ENCODE measurements at places on chromosomes 4 and X.
A peak's percentile ranks its signal among the peaks of the same experiment; 100 is the strongest.

DNA sequence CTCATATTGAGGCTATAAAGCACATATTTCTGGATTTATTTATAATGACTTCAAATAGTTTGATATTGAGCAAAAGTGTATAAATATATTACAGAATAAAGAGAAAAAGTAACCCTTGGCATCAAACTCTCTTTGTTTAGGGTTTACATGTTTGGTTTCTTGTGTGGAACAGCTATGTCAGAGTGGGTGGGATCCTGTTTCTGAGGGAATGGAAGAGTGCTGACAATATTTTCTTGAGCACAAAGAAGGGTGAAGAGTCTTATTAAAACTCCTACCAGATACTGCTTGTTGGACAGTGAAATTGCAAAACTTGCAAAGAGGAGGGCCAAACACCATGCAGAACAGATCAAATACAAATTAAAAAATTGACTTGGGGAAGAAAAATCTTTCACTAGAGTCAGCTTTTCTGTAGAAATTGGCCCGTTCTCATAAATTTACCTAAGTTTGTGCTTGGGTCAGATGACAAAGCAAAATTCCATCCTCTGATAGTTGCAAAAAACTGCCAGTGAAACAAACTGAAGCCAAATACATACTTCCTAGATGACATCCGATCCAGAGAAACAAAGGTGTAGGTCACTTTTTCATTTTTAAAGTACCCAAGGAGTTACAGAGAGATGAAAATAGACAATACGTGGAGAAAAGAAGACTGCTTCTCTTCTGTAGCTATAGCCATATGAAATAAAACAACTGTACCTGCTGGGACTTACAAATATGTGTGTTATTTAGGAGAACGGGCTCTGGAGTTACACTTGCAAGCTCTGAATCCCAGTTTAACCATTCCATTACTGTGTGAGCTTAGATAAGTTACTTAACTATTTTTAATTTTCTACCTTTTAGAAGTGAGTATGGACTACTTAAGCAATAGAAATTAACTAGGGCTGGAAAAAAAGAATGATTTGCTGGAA is 133.3 kb downstream of the MAML3 start:
- DNase-seq: no peak

- DNase-seq: no peak
These were observed 13.1 kb downstream of the ATP2B3 start for GRCh38 chrX:153530411-153531129.

DNA sequence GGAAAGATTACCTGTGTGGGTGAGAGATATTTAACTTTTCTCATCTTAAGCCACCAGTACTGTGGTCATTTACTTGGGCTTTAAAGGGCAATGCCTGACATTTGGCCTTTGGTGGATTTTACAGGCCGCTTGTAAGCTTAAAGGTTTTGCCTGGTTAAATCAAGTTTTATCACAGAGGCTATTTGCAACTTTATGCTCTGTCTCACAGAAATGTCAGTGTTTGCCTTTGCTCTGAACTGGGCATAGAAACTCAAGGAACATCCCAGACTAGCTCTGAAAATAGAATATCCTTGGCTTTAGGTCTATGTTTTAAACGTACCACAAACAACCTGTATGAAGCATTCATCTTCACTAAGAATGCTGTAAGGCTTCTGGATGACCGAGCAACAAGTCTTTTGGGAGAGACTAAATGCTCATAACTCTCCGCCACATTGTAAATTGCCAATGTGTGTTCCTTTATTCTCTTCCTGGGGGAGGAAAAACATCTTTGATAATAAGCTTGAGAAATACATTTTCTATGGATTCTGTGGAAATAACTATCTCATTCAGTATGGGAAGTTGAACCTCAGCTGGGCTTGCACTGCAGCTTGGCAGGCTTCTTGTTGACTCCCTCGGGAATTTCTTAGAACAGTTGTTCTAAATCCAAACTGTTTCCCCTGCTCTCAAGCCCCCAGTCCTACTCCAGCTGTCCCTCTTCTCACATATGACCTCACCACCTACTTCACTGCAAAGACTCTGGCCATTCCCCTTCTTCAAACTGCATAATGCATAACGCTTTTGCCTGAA is 105.8 kb upstream of the WDR44 start:
- no peak for DNase-seq

- DNase-seq: peak; percentile 27
These were observed at the start of gene RAI2 for GRCh38 chrX:17860811-17861488. Gene RAI2 (minus strand): TSS chrX:17861298. CDS start chrX:17802010, 59,288 bp downstream.

DNA sequence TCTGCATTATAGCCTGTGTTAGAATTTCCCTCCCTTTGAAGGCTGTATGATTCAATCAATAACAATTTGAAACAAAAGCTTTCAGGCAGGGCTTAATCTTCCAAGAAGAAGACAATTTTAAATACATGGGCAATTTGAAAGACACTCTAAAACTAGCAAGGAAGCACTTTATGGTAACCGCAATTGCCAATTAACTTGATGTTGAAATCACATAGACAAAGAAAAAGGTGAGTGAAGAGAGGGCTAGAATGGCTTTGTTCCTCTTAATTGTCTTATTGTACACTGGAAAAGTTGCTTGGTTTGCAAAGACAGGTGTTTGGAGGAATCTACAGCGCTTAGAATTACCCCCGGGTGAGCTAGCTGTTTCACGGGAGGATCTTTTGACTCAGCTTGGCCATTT is 74.4 kb upstream of the PRKX start:
- no peak for DNase-seq

GRCh38 chr4:182143086-182143821 is 99.9 kb upstream of the TENM3 start:
- no peak for DNase-seq

DNA sequence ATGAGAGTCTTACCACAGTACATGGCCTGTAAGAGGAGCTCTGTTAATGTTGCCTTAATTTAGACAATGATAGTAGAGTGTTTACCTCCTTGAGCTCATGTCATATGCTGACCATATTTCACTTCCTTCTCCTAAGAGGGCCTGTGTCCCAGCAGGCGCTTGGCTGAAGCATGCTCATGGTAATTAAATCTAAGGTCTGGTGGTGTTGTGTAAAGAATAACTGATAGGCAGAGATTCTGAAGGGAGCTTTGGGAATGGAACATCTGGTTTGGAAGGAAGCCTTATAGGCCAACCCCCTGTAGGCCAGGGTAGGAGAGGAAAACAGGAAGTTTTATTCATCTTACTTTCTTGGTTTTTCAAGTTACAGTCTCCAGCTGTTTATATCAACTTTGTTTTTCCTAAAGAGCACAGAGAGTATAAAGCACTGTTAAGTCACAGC is 300.2 kb downstream of the USP46 start:
- DNase-seq: no peak

DNA sequence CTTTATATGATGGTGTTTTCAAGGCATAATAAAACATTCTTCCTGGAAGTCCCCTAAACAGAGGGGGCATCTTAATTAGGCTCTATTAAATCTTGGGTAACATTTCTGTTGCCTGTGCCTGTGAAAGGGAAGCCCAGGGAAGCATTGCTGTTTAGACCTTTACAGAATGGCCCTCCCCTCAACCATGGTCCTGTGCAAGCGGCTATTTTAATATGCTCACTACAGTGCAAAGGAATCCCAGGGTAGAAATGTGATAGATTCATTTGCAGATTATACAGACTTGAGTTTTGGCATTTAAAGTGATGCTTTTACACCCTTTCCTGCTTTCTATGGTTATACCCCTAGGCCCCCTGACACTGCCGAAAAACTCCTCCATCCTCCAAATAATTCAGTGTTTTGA is 65.3 kb downstream of the CLCN5 start:
- DNase-seq: no peak

DNA sequence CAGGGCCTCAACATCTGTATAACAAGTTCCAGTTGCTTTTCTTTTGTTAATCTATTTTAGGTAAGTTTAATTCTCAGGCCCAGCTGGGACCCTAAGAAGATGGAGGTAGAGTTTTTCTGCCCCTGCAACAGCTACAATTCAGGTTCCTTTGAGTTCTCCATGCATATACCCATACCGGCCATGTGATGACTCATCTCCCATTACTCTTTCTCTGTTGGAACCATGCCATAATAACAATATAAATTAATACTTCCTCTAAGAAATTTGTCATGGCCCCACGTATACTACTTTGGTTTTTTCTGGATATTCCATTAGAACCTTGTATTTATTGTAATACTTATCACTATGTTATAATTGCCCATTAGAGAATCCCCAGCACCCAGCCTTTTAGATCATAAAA is 1.3 kb upstream of the INTU start:
- no peak for DNase-seq

- DNase-seq: no peak
These were observed 130.3 kb downstream of the GUCY2F start for GRCh38 chrX:109351557-109351956.

- no peak for DNase-seq
These were observed 1272.7 kb downstream of the C4orf33 start for GRCh38 chr4:130368668-130369067.

GRCh38 chr4:161342881-161343568 is 820.8 kb downstream of the FSTL5 start:
- DNase-seq: no peak

- DNase-seq: no peak
These were observed 97.0 kb upstream of the STOX2 start for GRCh38 chr4:183808097-183808456.

GRCh38 chrX:43500996-43501694 is 155.0 kb upstream of the MAOA start:
- DNase-seq: no peak

- DNase-seq: no peak
These were observed 17.1 kb upstream of the HADH start for GRCh38 chr4:107972605-107973004.

- no peak for DNase-seq
These were observed 60.6 kb downstream of the CHRDL1 start for GRCh38 chrX:110734894-110735541.

DNA sequence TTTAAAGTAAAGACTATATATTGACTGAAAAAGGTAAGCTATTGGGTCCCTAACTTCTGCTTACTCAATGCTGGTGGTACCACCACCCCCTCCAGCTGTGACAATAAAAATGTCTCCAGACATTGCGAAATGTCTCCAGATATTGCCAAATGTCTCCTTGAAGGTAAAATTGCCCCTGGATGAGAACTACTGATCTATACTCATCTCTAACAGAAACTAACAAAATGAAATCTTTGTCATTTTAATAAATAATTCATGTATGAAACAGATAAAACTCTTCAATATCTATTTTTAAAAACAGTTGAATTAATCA is 20.1 kb downstream of the CLTRN start:
- no peak for DNase-seq

- DNase-seq: peak; percentile 40
These were observed 1.5 kb upstream of the NR3C2 start for GRCh38 chr4:148443512-148444295.

DNA sequence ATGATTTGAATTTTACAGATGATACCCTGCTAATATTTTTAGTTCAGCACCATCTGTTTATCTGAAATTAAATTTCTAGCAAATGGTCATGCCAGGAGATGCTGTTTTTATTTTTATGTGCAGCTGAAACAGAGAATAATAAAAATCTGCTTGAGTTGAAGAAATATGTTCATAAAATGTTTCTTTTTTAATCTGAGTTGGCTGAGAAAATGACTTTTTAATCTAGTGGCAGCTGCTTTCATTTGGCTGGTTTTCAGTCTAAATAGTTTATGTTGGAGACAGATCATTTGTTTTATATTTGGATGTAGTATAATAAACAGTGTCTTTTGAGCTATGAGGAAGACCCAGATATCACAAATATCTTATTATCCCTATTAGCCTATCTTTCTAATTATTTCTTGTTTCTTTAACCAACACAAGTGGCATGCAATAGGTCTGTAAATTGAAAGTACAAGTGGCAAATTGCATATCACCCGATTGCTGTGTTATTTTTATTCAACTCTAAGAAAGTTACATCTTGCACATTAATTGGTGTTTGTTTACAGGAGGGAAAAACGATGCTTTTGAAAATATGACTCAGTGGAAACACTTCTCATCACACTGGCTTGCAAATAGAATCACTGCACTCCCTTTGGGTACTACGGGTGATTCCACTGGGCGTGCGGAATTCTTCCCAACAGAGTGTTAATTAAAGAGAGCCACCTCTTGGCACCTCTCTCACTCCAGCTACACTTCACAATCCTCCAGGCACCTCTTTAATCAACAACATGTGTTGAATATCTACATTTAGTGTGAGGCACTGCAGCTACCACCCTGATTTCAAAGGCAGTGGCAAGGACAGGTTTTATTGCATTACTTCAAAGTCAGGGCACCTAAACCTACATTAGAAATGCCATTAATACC is 51.7 kb upstream of the AP1S2 start:
- no peak for DNase-seq

GRCh38 chr4:176799653-176800052 is 6.9 kb upstream of the VEGFC start:
- DNase-seq: no peak

GRCh38 chr4:85831647-85832046 is 356.7 kb downstream of the ARHGAP24 start:
- DNase-seq: no peak

DNA sequence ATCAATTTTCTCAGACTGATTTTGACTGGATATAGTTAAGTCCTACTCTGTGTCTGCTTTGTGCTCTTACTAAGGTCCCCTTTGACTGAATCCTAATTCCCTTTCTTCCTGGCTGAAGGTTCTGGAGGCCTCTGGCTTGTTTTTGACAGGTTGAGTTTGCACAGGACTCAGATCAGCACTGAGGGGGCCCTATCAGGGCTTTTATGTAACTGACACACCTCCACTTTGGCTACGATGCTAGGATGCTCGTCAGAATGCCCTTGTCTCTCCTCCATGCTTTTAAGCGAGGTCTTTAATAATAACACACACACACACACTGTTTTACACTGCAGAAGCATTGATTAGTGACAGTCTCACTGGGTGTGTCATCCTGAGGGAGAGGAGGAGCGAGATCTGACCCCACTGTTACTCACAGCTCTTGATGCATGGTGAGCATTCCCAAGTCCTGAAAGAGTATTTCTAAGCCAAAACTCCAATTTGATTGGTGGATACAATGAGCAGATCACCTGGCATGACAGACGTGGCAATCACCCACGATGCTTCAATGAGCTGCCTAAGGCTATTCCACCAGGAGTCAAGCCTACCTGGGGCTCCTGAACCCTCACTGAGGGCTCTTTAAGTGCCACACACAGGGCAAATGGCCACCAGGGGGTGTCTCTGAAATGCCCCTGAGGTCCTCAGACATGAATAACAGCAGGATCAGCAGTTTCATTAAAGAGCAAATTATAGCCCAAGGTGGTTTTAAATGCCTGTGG is 130.4 kb upstream of the CPEB2 start:
- peak; percentile 39 for DNase-seq

DNA sequence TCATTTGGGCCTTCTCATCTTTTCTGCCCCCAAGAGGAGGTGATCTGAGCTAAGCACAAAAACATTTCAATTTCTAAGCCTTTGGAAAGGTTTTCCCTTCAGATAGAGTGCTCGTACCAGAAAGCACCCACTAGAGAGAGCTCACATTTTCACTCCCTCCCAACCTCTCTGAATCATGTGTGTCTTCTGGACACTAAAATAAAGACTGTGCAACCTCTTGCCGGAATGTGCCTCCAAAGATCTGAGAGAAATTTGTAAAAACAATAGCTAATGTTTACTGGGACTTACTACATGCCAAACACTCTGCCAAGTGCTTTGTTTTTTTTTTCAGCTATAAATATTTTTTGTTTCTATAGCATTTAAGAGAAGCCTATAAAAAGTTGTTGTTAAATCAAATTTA is 120.6 kb upstream of the LNX1 start:
- DNase-seq: no peak

Measured in stimulated activated CD4-positive, alpha-beta T cell treated with anti-CD3 and anti-CD28 coated beads, Interleukin-2, amount 100 ng/mL, for 24 hours (primary cell).